Progenitor cell of endocrine pancreas (in vitro differentiated cells): ENCODE measurements at places on chromosomes 1 and 21.
A peak's percentile ranks its signal among the peaks of the same experiment; 100 is the strongest.

DNA sequence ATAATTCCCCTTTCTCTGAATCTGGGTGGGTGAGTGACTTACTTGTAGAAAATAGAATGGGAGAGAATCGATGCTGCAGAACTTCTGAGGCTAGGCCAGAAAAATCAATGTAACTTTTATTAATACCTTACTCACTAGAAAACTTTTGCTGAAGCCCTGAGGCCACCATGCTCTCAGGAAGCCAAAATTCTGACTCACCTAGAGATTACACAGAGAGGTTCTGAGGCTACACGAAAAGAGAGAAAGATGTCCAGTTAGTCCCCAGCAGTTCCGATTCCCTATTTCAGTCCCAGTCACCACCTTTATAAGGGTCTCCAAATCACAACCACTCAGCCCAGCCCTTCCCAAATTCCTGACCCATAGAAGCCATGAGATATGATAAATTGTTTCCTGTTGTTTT is 135.2 kb downstream of the NTPCR start:
- H3K36me3 ChIP-seq, result peaks cover 15% of the 10 kb centered on the region
- no peaks in the 10 kb centered on the region for H3K27me3 ChIP-seq
- DNase-seq, result no peak
- H3K4me3 ChIP-seq, result no peak overlapping the region
- peaks cover 6% of the 10 kb centered on the region for H3K4me1 ChIP-seq

DNA sequence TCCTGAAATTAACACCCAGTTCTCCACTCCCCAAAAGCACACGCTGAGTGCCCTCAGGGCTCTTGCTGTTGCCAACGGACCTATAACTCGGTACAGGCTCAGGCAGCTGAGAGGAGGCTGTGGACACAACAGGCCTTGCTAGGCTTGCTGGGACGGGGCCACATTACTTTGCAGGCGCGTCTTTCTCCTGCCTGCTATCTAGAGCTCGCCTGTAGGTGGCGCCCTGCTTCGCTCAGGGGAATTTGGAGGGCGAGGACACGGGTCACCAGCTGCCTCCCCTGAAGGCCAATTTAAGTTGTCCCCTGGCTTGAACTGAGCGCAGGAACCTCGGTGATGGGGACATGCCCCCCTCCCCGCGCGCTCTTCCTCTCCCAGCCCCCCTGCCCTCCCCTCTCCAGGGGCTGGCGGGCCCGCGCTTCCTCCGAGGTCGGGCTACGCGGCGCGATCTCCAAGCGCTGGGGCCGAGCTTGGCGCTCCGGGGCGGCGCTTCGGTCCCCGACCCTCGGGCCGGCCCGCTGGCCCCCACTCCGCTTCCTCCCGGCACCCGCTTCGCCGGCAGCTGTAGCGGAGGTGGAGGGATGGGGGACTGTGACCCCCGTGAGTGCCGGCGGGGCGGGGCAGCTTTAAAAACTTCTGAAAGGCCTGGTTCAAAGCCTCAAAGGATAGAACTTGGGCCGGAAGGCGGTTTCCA is 32.4 kb upstream of the NFIA start:
- peaks cover 59% of the 10 kb centered on the region for H3K27me3 ChIP-seq
- peaks cover 9% of the 10 kb centered on the region for H3K4me1 ChIP-seq
- no peaks in the 10 kb centered on the region for H3K36me3 ChIP-seq
- H3K4me3 ChIP-seq, result peak overlapping the region; percentile 73
- DNase-seq, result peak; percentile 90

- DNase-seq, result no peak
- H3K36me3 ChIP-seq, result no peaks in the 10 kb centered on the region
- peaks cover 12% of the 10 kb centered on the region for H3K4me1 ChIP-seq
Observed at GRCh38 chr1:153344718-153345025, 4.0 kb downstream of the PGLYRP4 start.

DNA sequence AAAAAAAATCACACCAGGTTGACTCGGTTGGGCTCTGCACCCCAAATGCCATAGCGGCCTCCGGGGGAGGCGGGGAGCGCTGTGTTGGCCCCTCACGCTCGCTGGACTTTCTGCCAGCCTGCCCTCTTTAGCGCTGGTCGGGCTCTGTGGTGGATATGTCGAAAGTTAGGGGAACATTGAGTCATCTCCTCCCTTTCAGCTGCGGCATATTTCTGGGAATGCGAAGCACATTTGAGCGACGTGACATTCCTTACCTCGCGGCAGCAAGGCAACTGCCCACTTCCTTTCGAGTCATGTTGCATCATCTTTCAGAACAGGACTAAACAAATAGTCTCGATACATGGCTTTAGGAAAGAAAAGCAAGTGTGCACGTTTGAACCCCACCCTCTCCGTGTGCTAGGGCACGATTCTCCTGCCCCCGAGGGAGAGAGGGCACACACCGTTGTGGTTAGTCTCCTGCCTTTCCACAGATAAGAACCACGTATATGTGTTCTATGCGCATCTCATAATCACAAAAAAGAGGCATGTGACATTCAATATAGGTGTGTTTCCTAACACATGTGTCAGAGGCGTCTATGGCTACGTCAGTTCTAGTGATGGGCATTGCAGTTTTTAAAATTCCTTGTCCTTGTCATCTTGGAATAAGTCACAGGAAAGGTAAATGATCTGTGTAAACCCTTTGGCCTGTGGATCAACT is 105.9 kb upstream of the SLC45A1 start:
- no peak for DNase-seq
- H3K27me3 ChIP-seq, result peaks cover 3% of the 10 kb centered on the region
- H3K36me3 ChIP-seq, result no peaks in the 10 kb centered on the region
- H3K27ac ChIP-seq, result no peak overlapping the region
- H3K4me3 ChIP-seq, result no peak overlapping the region
- H3K4me1 ChIP-seq, result peaks cover 15% of the 10 kb centered on the region

DNA sequence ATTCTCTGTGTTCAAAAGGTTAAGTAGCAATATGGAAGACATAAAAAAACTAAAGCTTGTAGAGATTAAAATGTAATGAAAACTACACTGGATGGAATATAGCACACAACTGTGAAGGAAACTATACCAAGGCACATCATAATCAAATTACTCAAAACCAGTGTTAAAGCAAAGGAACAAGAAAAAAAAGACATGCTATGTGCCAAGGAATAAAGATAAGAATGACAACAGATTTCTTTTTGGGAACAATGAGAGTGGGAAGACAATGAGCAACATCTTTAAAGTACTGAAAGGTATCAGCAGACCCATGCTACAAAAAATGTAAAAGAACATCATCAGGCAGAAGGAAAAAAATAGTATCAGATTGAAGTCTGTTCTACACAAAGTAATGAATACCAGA is 157.8 kb downstream of the VPS13D start:
- no peak for DNase-seq
- peaks cover 10% of the 10 kb centered on the region for H3K4me1 ChIP-seq
- H3K27me3 ChIP-seq, result no peaks in the 10 kb centered on the region
- peaks cover 74% of the 10 kb centered on the region for H3K36me3 ChIP-seq
- no peak overlapping the region for H3K27ac ChIP-seq

GRCh38 chr1:185129708-185130107 is 27.0 kb downstream of the TRMT1L start:
- no peaks in the 10 kb centered on the region for H3K4me1 ChIP-seq
- no peak for DNase-seq
- H3K27me3 ChIP-seq, result no peaks in the 10 kb centered on the region
- H3K27ac ChIP-seq, result no peak overlapping the region
- H3K36me3 ChIP-seq, result peaks cover 35% of the 10 kb centered on the region

DNA sequence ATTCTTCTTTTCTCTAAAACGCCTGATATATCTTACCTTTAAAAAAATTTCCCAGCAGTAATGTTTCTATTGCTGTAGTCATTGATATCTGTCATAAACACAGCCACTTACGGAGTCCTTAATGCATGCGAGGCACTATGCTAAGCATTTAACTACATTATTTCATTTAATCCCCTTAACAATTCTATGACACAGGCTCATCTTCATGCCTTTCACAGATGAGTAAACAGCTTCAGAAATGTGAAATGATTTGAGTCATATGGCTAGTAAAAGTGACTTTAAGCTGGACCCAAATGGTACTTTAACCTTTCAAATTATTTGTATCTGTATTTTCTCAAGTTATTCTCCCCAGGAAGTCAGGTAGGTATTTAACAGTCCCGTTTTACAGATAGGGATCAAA is 125.1 kb upstream of the FGGY start:
- DNase-seq, result no peak
- H3K27ac ChIP-seq, result no peak overlapping the region
- H3K4me1 ChIP-seq, result peaks cover 14% of the 10 kb centered on the region
- H3K4me3 ChIP-seq, result no peak overlapping the region

GRCh38 chr21:46553993-46554392 is 50.9 kb downstream of the S100B start:
- DNase-seq, result no peak
- H3K36me3 ChIP-seq, result peaks cover 12% of the 10 kb centered on the region
- H3K27me3 ChIP-seq, result no peaks in the 10 kb centered on the region
- H3K4me1 ChIP-seq, result no peaks in the 10 kb centered on the region
- no peak overlapping the region for H3K4me3 ChIP-seq
- no peak overlapping the region for H3K27ac ChIP-seq
